ENCODE measurements at places on chromosomes 11 and 22.

- DNase-seq: no peak
Measured at GRCh38 chr22:36586271-36586670, 57.3 kb upstream of the EIF3D start.

GRCh38 chr11:93526641-93527583 is 16.3 kb downstream of the SMCO4 start:
- no peak for DNase-seq

DNA sequence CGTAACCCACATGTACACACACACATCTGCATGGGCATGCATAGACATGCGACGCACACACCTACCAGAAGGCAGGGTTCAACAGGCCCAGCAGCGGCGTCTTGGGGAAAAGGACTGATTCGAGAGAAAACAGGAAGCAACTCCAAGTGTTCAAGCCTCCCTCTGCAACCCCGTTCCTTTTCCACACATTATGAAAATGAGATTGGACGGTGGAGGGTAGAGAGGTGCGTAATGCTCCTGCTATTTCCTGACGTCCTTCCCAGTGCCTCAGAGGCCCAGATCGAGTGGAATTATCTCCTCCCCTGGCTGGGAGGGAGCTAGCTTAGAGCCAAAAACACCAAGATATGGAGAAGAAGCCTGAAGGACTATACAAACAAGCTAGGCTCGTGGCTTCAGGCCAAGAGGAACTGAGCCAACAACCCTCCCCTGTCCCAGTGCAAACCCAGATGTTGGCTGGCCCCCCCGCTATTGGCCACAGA is 289.2 kb downstream of the MN1 start:
- no peak for DNase-seq

GRCh38 chr11:27875831-27876775 is 175.8 kb upstream of the BDNF start:
- DNase-seq: no peak

GRCh38 chr11:75743711-75744563 is 24.6 kb upstream of the DGAT2 start:
- DNase-seq: no peak

DNA sequence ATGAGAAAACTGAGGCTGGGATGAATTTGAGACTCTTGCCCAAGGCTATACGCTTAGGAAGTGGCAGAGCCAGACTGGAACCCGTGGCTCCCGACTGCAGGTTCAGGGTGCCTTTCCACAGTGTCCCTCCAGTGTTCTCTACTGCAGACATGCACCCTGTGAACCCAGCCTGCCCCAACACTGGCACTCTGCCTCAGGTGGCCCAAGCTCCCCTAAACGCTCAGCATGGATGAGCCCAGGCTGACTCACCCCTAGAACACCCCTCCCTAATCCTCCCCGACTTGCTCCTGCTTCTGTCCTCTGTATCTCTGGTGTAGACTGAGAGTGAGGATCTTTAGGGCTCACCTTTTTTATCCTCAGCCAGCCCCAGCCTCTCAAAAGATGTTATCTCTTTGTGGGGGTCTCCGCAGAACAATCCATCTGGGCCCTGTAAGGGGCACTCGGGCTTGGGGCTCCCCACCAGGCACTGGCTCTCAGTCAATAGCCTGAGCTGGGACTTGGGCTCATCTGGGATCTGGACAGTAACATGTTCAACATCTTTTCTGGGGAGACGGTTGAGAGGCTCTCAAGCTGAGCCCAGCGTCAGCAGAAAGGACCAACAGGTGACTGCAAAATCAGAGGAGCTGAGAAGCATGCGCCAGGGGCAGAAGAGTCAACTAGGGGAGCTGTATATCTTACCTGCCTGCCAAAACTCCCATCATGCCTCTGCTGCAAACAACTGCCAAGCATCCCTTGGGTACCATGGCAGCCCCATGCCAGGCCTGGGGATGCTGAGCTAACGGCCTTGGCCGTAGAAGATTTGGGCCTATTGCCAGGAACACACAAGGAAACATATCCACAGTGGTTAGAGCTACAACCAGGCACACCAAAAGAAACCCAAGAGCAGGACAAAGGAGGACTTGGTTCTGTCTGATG is 176.2 kb downstream of the BUD13 start:
- no peak for DNase-seq

- DNase-seq: no peak
Measured at GRCh38 chr22:47189056-47189916, 426.8 kb downstream of the TBC1D22A start.

DNA sequence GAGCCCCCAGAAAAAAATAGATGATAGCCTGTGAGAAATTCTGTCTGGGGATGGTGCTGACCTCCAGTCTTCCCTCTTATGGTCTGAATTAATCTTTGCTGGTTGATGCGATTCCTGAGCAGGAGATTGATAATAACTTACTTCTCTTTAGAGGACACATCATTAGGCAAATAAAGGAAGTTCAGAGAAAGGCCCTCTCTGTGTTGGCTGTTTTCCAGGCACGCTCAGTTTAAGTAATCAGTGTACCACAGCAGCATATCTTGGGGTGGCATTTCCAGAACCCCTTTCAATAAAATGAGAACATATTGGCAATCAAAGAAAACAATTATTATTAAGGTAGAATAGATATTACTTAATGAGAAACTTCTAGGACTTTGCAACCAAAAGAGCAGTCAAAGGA is 1129.3 kb upstream of the RAG2 start:
- DNase-seq: no peak

DNA sequence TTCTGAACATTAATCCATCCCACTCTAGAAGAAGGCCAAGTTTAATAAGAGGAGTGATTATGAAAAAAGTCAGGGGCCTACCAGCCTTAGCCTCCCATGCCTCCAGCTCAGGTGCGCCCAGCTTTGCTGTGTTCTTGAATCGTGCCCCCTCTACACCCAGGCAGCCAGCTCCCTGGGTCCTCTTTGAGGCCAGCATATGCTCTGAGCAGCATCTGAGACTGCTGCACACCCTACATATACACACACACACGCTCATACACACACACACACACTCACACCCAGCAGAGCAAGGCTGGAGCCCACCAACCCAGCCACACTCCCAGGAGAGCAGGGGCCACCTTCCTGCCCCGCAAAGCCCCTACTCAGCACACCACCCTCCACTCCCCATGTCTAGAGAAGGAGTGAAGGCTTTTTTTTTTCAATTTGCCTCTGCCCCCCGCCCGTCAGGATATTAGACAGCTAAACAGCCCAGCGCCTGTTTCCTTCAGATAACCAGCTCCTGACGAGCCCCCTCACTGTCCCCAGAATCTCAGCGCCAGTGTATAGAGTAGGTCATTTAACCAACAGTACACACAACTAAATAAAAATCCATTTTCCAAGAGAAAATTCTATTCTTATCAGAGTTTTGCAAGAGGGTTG is 121.6 kb downstream of the BUD13 start:
- no peak for DNase-seq

- peak; percentile 7 for DNase-seq
Measured at GRCh38 chr22:33803371-33804282, 116.6 kb downstream of the LARGE1 start.

DNA sequence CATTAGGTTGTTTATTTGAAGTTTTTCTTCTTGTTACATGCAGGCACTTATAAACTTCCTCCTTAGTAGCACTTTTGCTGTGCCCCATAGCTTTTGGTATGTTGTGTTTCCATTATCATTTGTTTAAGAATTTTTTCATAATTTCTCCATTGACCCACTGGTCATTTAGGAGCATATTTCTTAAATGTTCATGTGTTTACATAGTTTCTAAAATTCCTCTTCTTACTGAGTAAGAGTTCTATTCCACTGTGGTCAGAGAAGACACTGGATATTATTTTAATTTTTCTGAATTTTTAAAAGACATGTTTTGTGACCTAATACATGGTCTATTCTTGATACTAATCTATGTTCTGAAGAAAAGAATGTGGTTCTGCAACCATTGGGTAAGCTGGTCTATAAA is 333.0 kb downstream of the DDX10 start:
- DNase-seq: no peak

DNA sequence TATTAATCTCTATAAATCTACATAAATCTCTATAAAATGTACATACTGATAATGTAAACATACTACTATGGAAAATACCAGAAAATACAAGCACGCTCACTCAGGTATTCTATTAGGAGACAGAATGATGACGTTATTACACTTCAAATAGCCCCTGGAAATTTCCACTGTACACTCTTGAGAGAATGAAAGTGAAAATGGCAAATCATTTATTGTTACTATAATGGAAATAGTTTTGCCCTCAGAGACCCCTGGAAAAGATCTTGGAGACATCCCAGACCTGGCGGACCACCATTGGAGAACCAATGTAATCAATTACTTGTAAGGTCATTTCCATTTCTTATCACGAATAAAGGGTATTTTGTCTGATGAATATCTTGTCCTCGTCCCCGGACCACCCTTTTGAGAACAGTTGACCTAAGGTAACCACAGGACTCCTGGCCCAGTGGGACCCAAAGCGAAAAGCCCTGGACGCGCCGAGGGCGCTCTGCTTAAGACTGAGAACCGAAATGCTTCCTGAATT is 509 bp upstream of the PRRG4 start:
- DNase-seq: no peak
